ENCODE measurements at places on chromosomes 3 and 15.

GRCh38 chr15:65376767-65377104, 1.1 kb downstream of the IGDCC3 start:
- no peak for DNase-seq

DNA sequence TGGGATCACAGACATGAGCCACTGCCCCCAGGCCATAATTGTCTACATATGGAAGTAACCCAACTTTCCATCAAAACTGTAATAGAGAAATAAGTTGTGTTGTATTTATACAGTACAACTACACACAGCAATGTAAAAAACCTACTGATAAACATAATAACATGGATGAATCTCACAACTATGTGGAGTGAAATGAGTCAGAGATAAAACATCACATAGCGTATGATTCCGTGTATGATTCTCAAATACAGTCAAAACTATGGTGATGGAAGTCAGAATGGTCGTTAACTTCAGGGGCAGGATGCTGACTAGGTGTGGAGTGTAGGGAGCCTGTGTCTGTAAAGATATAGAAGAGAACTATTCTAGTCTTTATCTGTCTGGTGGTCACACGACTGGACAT, 332.7 kb upstream of the SLCO3A1 start:
- no peak for DNase-seq

DNA sequence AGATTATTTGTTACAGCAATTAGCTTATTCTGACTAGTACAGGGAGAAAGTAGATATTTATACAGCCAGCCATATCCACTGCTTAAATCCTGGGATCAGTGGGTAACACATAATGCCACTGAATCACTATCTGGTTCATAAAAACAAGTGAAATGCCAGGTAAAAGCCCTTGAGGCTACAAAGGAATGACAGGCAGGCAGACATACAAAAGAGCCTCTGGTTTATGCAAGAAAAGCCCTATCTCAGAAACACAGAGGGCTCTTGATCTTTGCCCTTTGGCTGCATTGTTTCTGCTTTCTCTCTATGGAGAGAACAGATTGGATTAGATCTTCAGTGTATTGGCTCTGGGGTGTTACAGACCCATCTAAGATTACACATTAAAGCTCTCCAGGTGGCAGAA, 115.4 kb upstream of the GADL1 start:
- no peak for DNase-seq

- DNase-seq = no peak
Observed at GRCh38 chr15:37907136-37907535, 27.3 kb upstream of the TMCO5A start.

- DNase-seq = no peak
Observed at GRCh38 chr3:20079621-20080020, 39.4 kb downstream of the KAT2B start.

DNA sequence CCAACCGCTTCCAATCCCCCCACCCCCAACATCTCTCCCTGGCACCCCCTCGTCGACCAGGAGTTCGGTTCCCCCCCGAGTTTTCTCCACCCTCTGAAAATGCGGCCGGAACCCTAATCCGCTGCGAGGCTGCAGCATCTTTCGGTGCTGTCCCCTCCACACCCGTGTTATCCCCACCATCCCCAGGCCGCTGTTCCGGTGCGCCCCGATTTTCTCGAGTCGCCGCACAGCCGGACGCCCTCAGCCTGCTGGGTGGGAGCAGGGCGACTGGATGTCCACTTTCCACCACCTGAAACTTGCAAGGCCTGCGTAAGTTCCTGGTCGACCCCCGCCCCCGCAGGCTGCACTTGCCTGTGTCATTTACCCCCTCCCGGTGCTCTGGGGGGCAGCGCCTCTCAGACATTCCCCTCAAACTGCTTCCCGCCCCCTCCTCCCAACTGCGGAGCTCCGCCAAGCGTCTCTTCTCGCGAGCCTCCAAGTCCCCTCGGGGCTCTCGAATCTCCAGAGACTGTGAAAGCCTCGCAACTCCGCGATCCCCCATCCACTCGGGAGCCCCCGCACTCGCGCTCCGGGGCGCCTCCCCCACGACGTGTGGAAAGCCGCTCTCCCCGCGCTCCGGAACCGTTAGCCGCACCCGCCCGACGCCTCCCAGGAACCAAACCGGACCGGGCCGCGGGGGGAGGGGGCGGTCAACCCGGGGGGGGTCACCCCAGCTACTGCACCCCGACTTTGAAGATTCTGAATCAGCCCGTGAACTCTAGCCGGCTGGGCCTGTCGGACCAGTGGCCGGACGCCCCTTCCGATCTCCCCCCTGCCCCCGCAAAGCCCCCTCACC, 566 bp downstream of the ETV5 start:
- DNase-seq = no peak

GRCh38 chr15:57854531-57854930, 148.0 kb downstream of the POLR2M start:
- DNase-seq = no peak

GRCh38 chr3:189272500-189273119, 100.8 kb downstream of the TPRG1 start:
- DNase-seq = no peak

GRCh38 chr3:119826711-119827608, 45.1 kb downstream of the NR1I2 start:
- no peak for DNase-seq

- DNase-seq = no peak
Observed at GRCh38 chr3:155519078-155519477, 225.6 kb upstream of the STRIT1 start.

DNA sequence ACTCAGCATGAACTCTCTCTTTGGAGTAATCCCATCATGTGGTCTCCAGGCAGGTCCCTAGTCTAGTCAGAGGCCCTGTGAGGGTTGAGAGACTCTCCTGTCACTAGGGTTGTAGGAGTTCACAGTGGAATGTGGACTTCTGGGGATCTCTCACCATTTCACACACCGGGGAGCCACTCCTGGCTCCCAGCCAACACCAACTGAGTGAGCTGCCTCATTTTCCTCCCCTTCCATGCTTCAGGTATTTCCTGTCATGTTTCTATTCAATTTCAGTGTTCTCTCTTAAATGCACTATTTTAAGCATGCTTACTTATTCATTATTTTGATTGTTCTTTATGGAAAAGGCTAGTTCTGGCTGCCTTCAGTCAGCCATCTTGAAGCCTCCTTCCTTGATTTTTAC, 467.5 kb upstream of the ARL6 start:
- DNase-seq = no peak

GRCh38 chr3:164883171-164883570, 195.1 kb downstream of the SI start:
- no peak for DNase-seq

Measured in D721Med (cell line).